Left ventricle myocardium inferior (tissue), 1 donor: ENCODE measurements at places on chromosomes 3 and 15. TPM values are rescaled to one million over a fixed set of nuclear protein-coding genes. Genes with fewer than 3 reads are reported as not detected.

Gene PROS1
- total RNA-seq, result 48.3 TPM

DNA sequence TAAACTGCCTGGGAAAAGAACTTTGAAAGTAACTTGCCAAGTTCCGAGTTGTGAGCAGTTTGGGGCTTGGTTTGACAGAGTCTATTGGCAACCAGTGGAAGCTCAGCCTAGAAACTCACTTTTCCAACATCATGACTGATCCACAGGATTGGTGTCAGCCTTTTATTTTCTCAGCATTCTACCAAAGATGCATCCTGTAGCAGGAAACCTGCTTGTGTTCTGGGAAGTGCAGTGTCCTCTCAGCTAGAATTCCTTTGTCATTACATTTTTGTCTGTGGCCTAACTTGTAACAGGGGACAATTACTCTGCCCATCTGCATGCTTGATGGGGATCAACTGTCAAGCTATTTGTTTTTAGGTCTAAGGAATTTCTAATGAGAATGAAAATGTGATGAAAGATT lies 116.7 kb upstream of the LMOD3 start:
- H3K4me1 ChIP-seq, result peaks cover 58% of the 10 kb centered on the region
- no peak for DNase-seq
- H3K4me3 ChIP-seq, result no peak overlapping the region

DNA sequence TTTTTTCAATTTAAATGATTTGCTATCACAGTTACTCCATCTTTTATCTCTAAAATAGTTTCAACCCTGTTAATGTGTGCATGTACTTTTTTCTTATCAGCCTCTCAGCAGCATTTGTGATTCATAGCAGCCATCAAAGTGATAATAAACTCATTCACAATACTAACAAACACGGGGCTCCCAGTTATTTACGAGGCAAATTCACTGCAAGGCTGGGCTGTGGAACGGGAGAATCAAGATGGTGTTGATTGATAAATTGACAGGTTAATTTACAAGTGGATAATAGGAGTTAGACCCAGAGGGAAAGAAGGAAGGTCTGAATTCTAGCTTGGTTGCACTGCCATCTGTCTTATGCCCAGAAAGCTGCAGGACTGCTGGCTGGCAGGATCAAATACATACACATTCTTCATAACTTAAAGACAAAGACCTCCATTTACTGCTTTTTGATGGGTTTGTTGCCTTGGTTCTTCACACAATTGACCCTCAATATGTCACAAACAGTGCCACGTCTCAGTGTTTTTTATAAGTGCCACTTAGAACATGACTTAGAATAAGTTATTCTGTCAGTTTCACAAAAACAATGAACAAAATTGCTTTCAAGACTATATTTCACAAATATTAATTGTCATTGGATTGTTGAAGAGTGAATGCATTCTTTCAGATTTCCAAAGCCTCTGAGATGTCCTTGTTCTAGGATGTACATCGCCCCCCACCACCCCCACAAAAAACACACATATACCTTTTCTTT lies 562.8 kb downstream of the NR2F2 start:
- H3K27ac ChIP-seq, result no peak overlapping the region
- DNase-seq, result no peak
- peaks cover 6% of the 10 kb centered on the region for H3K4me1 ChIP-seq
- no peak overlapping the region for H3K4me3 ChIP-seq
- no peaks in the 10 kb centered on the region for H3K36me3 ChIP-seq

DNA sequence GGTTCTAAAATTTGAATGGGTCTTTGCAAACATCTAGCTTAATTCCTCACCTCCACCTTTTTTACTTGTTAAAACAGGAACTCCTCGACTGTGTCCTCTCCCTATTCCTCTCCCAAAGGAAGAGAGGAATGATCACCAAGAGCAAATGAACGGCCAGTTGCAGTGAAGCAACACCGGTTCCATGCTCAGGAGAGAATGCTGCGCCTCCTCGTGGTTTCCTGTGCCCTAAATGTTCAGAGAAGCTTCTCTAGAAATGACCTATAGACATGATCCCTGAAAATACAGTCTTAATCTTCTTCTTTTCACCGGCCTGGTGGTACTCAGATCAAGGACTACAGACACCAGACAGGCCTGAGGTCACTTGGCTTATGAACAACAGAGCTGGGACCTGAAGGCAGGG lies 65.1 kb upstream of the GUCA1C start:
- no peak for DNase-seq
- H3K4me1 ChIP-seq, result no peaks in the 10 kb centered on the region
- no peak overlapping the region for H3K27ac ChIP-seq
- no peak overlapping the region for H3K4me3 ChIP-seq

GRCh38 chr3:182116386-182116785 lies 404.7 kb downstream of the SOX2 start:
- H3K27ac ChIP-seq, result no peak overlapping the region
- no peaks in the 10 kb centered on the region for H3K27me3 ChIP-seq
- H3K36me3 ChIP-seq, result no peaks in the 10 kb centered on the region
- no peaks in the 10 kb centered on the region for H3K4me1 ChIP-seq
- no peak overlapping the region for H3K4me3 ChIP-seq

DNA sequence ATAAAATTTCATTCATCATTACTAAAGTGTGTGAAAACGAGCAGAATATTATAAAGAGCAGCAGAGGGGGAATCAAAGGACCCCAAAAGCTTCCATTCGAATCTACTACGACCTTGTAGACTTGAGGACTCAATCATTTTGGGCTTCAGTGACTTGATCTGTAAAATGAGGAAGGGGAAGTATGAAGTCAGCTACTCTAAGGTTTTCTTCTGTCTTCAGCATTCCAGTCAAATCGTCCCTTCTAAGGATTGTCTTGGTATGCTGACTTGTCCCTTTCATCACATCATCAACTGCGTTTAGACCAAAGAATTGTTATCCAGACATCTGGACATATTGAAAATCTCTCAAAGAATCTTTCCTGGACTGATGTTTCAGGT lies 44.8 kb downstream of the PLD1 start:
- H3K27ac ChIP-seq, result peak overlapping the region; percentile 89
- peaks cover 76% of the 10 kb centered on the region for H3K4me1 ChIP-seq
- no peaks in the 10 kb centered on the region for H3K27me3 ChIP-seq

- H3K4me3 ChIP-seq, result peak overlapping the region; percentile 67
- H3K4me1 ChIP-seq, result peaks cover 70% of the 10 kb centered on the region
- DNase-seq, result peak; percentile 64
Observed at GRCh38 chr15:40906991-40907802, 12.9 kb downstream of the VPS18 start.

Gene CPN2
- total RNA-seq, result 2.4 TPM

Gene SI
- total RNA-seq, result not detected

DNA sequence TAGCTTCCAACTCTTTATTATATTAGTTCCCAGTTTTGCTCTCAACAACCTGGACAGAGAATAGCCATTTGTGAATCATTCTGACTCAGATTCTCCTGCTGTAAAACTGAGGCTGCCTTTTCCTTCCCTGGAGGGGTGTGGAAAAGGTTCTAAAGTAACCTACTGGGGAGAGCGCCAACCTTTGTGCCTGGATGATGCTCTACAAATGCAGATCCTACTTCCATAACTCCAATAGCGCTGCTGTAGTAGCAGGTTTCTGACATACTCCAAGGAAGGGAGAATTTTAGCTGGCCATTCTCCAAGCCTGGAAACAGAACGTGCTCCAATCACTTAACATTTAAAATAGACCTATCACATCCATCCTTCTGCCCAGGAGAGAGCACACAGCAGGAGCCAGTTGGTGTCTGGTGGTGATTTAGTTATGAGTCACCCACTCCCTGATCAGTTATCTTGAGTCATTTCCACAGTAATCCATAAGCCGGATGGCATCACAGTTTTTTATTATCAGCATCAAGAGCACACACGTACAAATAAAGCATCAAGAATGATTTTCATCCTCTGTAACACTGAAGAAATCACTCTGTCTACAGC lies 38.3 kb downstream of the MYH15 start:
- no peak overlapping the region for H3K4me3 ChIP-seq
- no peak overlapping the region for H3K27ac ChIP-seq
- H3K36me3 ChIP-seq, result no peaks in the 10 kb centered on the region
- no peaks in the 10 kb centered on the region for H3K4me1 ChIP-seq
- H3K27me3 ChIP-seq, result no peaks in the 10 kb centered on the region

Gene CHRNA3
- total RNA-seq, result 0.25 TPM

DNA sequence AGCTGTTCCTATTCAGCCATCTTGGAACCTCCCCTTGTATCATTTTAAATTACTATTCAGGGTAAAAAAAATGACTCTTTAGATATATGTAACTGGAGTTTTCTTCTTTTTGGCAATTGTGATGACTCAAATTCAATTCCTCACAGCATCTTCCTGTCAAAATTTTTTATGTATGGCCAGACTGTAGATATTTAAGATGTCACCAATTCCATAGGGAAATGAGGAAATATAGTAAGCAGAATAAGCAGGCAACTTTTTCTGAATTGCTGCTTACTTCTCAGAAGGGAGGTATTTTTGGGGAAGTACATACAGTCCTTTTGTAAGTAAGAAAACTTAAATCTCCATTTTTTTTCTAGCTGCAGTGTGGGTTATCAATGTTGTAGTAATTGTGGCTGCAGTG lies 28.8 kb downstream of the EAF2 start:
- H3K4me1 ChIP-seq, result no peaks in the 10 kb centered on the region
- DNase-seq, result no peak
- H3K27ac ChIP-seq, result no peak overlapping the region
- H3K36me3 ChIP-seq, result peaks cover 9% of the 10 kb centered on the region
- no peaks in the 10 kb centered on the region for H3K27me3 ChIP-seq

GRCh38 chr3:144391236-144391635 lies 419.6 kb downstream of the DIPK2A start:
- no peak overlapping the region for H3K27ac ChIP-seq
- H3K27me3 ChIP-seq, result no peaks in the 10 kb centered on the region
- H3K4me3 ChIP-seq, result no peak overlapping the region
- no peaks in the 10 kb centered on the region for H3K4me1 ChIP-seq
- H3K36me3 ChIP-seq, result no peaks in the 10 kb centered on the region
- no peak for DNase-seq

GRCh38 chr15:58546635-58547627 lies 115.1 kb downstream of the LIPC start:
- H3K4me3 ChIP-seq, result no peak overlapping the region
- peak overlapping the region; percentile 74 for H3K27ac ChIP-seq
- peak; percentile 60 for DNase-seq
- H3K4me1 ChIP-seq, result peaks cover 49% of the 10 kb centered on the region

Gene WDR73
- total RNA-seq, result 14.7 TPM

- H3K36me3 ChIP-seq, result no peaks in the 10 kb centered on the region
- no peak for DNase-seq
- peaks cover 16% of the 10 kb centered on the region for H3K4me1 ChIP-seq
- H3K27ac ChIP-seq, result no peak overlapping the region
- H3K4me3 ChIP-seq, result no peak overlapping the region
- peaks cover 3% of the 10 kb centered on the region for H3K27me3 ChIP-seq
Observed at GRCh38 chr15:31085359-31085758, 16.2 kb downstream of the TRPM1 start.

Gene GOLGA8T
- 0.47 TPM for total RNA-seq

DNA sequence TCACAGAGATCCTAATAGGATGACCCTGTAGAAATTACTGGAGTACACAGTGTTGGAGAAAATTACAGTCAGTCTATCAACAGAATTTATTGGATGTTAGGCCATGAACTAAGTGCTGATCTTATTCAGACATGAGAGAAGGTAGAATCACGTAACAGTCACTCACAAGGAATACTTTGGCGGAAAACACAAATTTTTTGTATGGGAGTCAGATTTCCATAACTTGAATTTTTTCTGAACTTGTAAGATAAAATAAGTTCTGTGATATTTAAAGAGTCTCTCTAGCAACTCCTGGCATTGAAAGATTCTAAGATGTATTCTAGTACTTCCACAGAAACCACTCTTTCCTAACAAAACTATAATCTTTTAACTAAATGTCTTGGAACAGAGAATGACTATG lies 178.8 kb upstream of the MME start:
- no peaks in the 10 kb centered on the region for H3K27me3 ChIP-seq
- H3K27ac ChIP-seq, result peak overlapping the region; percentile 78
- peaks cover 24% of the 10 kb centered on the region for H3K4me1 ChIP-seq
- H3K36me3 ChIP-seq, result no peaks in the 10 kb centered on the region
- no peak overlapping the region for H3K4me3 ChIP-seq
- no peak for DNase-seq

GRCh38 chr3:9399337-9399703 lies 1.9 kb downstream of the SETD5 start:
- H3K4me1 ChIP-seq, result peaks cover 82% of the 10 kb centered on the region
- peak overlapping the region; percentile 80 for H3K4me3 ChIP-seq
- DNase-seq, result no peak
- H3K36me3 ChIP-seq, result no peaks in the 10 kb centered on the region
- H3K27me3 ChIP-seq, result no peaks in the 10 kb centered on the region

DNA sequence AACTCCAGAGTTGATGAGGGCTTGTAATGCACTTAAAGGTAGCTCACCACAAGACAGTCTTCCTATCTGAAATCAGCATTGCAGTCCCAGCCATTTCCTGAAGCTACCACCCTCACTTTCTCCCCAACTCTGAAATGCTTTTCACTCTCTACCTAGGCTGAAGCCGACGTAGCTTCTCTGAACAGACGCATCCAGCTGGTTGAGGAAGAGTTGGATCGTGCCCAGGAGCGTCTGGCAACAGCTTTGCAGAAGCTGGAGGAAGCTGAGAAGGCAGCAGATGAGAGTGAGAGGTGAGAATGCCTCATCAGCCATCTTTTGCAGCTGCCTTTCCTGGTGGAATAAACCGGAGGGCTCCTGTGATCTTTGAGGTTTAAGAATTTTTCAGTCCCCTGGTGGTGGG lies 14.3 kb downstream of the TPM1 start:
- H3K36me3 ChIP-seq, result peaks cover 70% of the 10 kb centered on the region
- peak overlapping the region; percentile 14 for H3K4me3 ChIP-seq
- no peaks in the 10 kb centered on the region for H3K27me3 ChIP-seq
- H3K4me1 ChIP-seq, result peaks cover 100% of the 10 kb centered on the region

- no peaks in the 10 kb centered on the region for H3K27me3 ChIP-seq
- H3K4me3 ChIP-seq, result peak overlapping the region; percentile 87
- H3K36me3 ChIP-seq, result peaks cover 23% of the 10 kb centered on the region
- peaks cover 35% of the 10 kb centered on the region for H3K4me1 ChIP-seq
Observed at GRCh38 chr3:39404943-39405686, 1.4 kb upstream of the RPSA start.

DNA sequence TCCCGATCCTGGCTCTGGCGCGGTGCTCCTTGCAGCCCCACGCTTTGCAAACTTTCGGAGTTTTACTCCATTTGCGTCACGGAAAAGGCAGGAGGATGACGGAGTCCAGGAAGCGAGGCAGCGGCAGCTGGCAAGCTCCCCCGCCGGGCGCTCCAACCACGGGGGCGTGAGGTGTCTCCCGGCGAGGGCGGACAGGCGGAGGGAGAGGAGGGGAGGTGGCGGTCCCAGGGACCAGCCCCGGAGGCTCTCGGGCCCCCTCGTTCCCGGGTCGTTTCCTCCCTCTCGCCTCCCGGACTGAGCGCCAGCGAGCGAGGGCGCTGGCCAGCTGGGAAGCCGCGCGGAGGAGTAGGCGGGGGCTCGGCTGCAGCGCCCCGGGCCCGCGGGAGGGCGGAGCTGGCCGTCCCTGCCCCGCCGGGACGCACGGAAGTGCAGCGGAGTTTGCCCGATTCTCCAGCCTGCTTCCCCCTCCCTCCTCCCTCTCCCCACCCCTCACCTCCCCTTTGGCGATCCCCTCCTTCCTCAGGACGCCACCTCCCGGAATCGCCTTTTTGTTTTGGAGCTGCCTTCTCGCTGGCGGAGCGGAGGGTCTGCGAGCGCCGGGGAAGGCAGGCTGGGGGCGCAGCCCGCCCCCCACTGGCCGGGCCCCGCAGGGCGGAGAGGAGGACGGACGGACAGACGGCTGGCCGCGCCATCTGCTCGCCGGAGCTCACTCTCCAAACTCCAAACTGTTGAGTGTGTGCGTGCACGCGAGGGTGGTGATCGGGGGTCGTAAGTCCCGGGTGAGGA lies at the start of gene SNX33:
TSS of gene SNX33 (plus strand) at position 543 of the 786 bp plus-strand sequence. CDS start 1,191 bp downstream, outside the sequence.
- peaks cover 16% of the 10 kb centered on the region for H3K36me3 ChIP-seq
- H3K4me3 ChIP-seq, result peak within 1 kb of the TSS; percentile 95
- H3K4me1 ChIP-seq, result peaks cover 71% of the 10 kb centered on the region
- peak within 1 kb of the TSS; percentile 98 for H3K27ac ChIP-seq

- H3K4me1 ChIP-seq, result peaks cover 7% of the 10 kb centered on the region
- no peak for DNase-seq
- no peak overlapping the region for H3K4me3 ChIP-seq
- no peak overlapping the region for H3K27ac ChIP-seq
Observed at GRCh38 chr15:50452927-50453326, 28.7 kb downstream of the USP8 start.

Gene CADM2
- total RNA-seq, result 4.3 TPM
